ENCODE measurements at places on chromosomes 2 and 18.
A peak's percentile ranks its signal among the peaks of the same experiment; 100 is the strongest.

DNA sequence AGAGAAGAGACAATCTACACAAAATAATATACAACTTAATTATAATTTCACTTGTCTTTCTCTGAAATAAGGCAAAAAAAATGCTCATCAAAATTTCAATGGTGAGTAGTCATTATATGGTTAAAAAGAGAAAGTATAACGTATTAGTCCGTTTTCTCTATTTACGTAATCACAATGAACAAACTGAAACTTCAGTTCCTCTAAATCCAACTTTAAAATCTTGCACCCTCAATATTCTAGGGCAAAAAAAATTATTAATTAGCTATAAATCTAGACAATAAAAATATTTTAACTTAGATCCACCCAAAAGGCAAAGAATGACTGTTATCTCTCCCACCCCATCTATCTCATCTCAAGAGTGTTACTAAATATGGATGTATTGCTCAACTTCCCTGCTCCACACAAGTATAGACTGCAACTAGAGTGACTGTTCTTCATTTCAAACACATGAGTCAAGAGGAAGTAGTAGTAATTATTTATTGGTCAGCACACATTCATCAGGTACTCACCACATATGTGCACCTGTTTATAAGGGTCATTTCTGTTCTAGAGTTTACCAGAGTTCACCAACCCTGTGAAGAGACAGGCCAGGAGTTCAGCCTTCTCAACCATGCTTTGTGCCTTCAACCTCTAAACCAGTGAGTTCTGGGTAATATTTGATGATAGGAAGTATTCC is 36.4 kb downstream of the STK39 start:
- DNase-seq = peak; percentile 60

GRCh38 chr2:113791697-113792590 is 35.5 kb upstream of the SLC35F5 start:
- peak; percentile 36 for DNase-seq

DNA sequence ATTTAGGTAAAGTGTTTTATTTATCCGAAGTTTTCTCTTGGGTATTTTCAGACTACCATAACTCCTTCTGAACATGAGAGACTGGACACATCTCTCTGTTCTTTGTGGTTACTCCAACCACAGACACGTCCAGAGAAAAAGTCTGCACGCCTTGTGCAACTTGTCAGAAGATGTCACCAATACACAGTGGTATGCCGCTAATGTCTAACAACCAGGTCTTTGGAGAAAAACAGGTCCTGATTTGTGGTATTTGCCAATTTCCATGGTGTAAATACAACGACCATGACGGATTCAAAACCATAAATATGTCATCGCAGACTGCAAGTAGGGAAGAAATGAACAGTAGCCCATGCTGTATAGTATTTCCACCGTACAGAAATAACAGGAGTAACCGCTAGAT is 620.6 kb upstream of the ID2 start:
- DNase-seq = no peak

- DNase-seq = no peak
Measured at GRCh38 chr2:108257757-108258331, 18.1 kb downstream of the SULT1C3 start.

GRCh38 chr18:55405893-55406406 is 182.0 kb downstream of the TCF4 start:
- DNase-seq = no peak

GRCh38 chr2:218908721-218909619 is 28.3 kb downstream of the WNT10A start:
- DNase-seq = peak; percentile 97

GRCh38 chr2:97798416-97798815 is 85.0 kb downstream of the ZAP70 start:
- DNase-seq = no peak

- no peak for DNase-seq
Measured at GRCh38 chr18:79384151-79384807, 11.5 kb upstream of the NFATC1 start.

DNA sequence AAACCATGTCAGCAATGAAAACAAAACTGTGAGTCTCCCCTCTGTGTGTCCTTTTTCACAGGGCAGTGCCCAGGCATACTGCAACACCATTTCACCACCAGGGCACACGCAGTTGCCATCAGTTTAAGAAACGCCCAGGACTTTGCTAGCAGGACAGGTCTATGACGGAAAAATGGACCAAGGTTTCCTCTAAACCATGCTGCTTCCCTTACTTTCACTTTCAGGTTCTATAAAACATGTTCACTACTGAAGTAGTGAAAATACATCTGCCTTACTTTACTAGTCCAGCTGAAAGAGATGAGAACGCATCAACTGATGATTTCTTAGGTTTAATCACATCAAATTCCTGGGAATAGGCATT is 110.5 kb downstream of the TCF4 start:
- peak; percentile 63 for DNase-seq

GRCh38 chr2:195498839-195499490 is 158.1 kb upstream of the SLC39A10 start:
- DNase-seq = no peak

DNA sequence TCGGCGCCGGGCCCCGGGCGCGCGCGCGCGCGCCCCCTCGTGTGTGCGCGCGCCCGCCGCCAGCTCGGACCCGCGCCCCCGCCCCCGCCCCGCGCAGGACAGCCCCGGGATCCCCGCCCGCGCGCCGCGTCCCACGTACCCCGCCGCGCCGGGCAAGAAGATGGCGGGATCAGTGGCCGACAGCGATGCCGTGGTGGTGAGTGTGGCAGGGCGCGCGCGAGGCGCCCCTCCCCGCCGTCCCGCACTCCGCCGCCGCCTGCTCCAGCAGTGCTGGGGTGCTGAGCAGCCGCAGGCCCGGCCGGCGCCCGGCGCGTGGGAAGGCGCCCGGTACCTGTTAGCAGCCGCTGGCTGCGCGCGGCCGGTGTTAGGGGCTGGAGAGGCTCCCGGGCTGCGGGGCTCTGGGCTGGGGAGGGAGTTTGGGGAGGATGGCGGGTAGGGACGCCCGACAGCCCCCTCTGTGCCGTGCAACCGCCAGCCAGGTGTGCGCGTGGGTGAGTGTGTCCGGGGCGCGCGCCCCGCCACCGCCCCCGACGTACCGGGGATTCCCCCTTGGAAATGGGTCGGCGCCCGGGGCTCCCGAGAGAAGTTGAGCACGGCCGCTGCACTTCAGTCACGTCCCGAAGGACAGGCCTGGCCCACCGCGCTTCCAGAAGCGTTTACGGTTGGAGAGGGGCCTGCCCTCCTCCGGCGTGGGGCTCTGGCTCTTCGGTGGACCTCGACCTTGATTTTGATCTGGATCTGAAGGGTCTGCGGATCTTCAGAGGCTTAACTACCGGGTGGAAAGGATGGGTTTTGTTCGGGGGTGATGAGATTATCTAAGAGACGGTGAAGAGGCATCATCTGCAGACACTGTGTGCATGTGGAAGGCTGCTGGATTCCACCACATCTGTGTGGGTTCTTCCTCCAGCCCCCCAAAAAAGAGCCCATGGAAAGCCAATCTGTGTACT is 697 bp downstream of the LGALSL start:
- DNase-seq = peak; percentile 81

GRCh38 chr2:227862741-227863588 is 8.5 kb upstream of the DAW1 start:
- peak; percentile 78 for DNase-seq

DNA sequence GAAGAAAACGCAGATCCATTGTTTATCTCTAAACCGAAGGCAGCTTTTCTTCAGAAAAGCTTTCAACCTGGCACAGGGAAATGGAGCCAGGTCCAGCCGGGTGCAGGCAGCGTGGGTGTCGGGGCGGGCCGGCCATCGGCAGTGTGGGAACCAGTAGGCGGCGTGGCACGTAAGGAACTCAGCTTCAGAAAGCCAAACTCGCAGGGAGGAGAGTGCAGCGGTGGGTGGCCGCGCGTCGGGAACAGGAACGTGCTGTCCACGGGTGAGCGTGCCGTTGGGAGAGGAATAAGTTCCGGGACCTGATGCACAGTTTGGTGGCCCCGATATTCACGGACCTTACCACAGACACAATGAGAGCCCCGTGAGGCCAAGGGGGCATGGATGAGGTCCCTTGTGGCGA is 270.4 kb downstream of the TWIST2 start:
- no peak for DNase-seq

DNA sequence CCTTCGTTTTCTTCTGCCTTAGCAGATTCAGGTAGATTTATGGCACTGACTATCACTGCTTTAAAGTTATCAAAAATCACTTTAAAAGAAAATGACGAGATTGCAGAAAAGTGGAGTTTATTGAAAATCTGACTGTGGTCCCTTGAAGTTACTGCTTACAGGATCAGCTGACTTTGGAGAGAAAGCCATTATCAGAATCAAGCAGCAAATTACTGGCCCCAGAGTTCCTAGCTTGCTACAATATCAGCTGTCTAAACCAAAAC is 18.5 kb downstream of the MBP start:
- no peak for DNase-seq

- DNase-seq = no peak
Measured at GRCh38 chr2:227703961-227704360, 13.9 kb downstream of the SLC19A3 start.

GRCh38 chr2:40282428-40282827 is 169.5 kb downstream of the SLC8A1 start:
- DNase-seq = no peak

DNA sequence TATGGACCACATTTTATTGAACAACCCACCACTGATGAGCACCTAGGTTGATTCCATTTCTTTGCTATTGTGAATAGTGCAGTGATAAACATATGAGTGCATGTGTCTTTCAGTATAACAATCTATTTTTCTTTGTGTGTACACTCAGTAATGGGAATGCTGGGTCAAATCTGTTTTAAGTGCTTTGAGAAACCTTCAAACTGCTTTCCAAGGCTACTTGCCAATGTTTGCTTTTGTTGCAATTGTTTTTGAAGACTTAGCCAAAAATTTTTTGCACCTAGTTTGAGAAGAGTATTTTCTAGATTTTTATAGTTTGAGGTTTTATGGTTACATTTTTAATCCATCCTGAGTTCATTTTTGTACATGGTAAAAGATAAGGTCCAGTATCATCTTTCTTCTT is 587.4 kb upstream of the SETBP1 start:
- DNase-seq = no peak
